ENCODE measurements at places on chromosomes 6 and 20.

GRCh38 chr20:34871966-34872621 lies 562 bp downstream of the GGT7 start:
- DNase-seq = no peak

- DNase-seq = no peak
These were observed 14.5 kb upstream of the IRF4 start for GRCh38 chr6:376827-377640.

- no peak for DNase-seq
These were observed 6.1 kb downstream of the GLP1R start for GRCh38 chr6:39054577-39055142.

DNA sequence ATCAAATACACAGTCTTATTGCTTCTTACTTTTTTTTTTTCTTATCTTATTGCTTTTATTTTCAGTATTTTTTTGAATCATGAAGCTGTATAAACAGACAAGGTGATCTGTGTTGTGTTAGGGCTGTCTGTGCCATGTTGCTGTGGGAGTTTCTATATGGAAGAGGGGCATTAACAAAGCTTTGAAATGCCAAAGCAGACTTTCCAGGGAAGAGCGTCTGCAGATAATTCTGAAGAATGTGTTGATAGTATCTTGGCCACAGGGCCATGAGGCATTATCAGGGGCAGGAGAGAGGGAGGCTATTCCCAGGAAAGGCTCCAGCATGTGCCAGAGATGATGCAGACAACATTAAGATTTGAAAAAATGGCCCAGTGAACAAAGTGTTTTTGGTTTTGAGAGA lies 354.5 kb downstream of the UTRN start:
- no peak for DNase-seq

DNA sequence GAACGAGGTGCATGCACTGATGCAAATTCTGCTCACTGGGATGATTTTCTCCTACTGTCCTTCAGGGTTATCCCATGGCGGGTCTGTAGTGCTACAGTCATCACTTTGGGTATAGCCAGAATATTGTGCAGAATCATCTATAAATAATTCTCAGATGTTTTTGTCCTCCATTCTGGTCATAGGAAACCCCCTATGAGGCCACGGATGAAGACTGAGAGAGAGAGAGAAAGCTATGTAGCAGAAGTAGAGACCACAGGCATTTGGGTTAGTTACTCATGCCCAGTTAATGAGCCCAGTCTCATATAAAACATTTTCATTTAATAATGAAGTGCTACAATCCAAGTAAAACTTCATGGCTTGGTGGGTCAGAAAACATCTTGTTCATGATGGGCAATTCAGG lies 145.1 kb upstream of the PLN start:
- DNase-seq = no peak
